Left ventricle myocardium superior (tissue), 1 donor: ENCODE measurements at places on chromosomes 3 and 15.

DNA sequence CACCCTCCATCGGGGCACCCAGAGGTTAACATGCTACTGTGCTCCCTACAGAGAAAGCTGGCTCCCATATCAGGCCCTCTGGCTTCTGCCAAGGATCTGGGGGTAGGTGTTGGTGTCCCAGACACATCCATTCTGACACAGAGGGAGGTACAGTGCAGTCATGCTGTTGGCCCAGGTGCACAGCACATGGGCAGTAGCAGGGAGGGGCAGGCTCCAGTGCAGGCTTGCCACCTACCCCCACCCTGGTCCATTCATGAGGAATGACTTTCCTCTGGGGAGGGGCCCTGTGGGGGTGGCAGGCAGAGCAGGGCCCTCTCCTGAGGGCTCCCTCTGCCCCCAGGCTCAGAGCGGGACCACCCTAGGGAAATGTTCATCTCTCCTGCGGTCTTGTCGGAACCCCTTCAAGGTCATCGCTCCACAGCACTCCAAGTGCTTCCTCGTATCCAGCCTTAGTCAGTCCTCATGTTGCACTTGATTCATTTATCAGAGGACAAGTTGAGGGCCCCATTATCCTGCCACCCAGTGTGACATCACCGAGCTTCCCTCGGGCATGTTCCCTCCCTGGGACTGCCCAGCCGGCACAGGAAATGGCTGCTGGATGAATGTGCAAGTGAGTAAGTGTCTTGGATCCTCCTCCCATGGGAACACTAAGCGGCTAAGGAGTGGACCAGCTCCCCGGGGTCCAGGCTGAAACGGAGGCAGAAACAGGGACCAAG lies 10.0 kb downstream of the DUSP7 start:
- DNase-seq, result no peak

- no peak for DNase-seq
Measured at GRCh38 chr15:53454843-53455721, 304.4 kb downstream of the WDR72 start.

GRCh38 chr3:61848885-61849284 lies 287.5 kb downstream of the PTPRG start:
- DNase-seq, result no peak

DNA sequence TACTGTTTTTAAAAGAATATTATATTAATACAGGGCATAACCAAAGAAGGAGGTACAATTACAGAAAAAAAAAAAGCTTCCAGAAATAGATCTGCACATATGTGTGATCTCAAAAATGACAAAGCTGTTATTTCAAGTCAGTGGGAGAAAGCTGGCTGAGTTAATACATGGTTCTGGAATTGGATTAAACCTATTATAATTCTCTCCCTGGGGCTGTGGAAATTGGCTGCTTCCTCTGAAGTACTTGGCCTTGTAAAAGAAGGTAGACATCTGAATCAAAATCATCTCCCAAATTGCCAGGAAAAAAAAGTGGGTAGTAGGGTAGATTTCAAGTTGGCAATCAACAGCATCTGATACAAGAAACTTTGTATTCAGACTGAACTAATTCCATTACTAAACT lies 723.9 kb upstream of the ALCAM start:
- DNase-seq, result no peak

DNA sequence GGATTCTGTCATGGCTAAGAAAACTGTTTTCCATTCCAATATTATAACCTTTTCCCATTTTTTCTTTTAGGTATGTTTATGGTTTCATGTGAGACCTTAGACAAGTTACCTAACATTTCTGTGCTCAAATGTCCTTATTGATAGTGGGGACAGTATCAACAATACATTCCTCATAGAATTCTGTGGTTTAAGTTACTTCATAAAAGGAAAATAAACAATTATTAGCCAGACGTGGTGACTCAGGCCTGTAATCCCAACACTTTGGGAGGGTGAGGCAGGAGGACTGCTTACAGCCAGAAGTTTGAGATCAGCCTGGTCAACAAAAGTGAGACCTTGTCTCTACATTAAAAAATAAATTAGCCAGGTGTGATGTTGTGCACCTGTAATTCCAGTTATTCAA lies 436.8 kb upstream of the CNTN4 start:
- DNase-seq, result no peak
